Stimulated activated CD4-positive, alpha-beta T cell treated with anti-CD3 and anti-CD28 coated beads, TNF-alpha, amount 100 ng/mL, for 4 hours (primary cell): ENCODE measurements at places on chromosomes 2 and 18.

DNA sequence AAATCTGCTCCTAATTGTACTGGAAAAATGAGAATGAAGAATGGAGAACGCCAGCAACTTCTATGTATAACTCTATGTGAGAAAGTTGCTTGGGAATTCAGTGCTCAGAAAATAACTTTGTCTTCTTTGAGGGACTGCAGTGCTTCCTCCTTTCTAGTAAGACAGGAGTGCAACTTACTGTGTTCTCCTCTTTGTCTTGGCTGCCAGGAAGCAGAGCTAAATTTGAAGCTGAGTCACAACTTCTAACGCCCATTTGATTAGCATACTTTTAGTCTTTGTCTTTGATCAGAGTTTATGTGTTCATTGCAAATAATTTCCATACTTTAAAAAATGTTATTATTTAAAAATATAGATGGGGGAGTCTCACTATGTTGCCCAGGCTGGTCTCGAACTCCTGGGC is 6.6 kb downstream of the ARHGAP25 start:
- DNase-seq: no peak

DNA sequence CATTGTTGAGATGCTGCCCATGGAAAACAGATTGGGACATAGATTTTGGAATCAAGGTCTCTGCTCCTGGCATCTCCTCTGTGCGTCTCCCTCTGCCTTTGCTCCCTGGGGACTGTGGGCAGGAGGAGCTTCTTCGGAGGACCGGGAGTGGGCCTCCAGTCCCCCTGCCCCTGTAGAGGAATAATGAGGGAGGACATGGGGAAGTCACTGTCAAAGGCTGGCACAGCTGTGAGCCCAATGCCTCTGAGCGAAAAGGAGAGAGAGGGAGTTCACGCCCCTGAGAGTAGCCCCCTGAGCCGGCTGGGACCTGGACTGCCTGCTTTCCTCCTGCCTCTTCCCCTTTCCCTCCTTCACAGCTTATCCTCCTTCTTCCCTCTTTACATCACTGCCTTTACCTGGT is 195.0 kb downstream of the LOXHD1 start:
- DNase-seq: no peak

DNA sequence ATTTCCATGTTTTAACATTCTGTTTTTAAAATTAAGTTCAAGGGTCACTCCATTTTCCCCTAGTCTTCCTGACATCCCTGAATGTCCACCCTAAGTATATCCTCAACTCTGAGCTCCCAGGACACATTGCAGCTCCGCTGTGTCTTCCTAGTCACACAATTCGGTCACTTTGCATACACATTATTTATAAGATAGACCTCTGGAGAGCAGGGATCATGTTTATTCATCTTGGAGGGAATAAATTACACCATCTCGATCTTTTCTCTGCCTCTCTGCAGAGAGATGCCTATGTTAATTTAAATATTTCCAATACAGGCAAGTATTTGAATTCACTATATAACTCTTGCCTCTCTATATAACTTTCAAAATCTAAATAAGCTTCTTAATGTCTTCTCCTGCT is 166.2 kb downstream of the SLC39A10 start:
- DNase-seq: no peak

DNA sequence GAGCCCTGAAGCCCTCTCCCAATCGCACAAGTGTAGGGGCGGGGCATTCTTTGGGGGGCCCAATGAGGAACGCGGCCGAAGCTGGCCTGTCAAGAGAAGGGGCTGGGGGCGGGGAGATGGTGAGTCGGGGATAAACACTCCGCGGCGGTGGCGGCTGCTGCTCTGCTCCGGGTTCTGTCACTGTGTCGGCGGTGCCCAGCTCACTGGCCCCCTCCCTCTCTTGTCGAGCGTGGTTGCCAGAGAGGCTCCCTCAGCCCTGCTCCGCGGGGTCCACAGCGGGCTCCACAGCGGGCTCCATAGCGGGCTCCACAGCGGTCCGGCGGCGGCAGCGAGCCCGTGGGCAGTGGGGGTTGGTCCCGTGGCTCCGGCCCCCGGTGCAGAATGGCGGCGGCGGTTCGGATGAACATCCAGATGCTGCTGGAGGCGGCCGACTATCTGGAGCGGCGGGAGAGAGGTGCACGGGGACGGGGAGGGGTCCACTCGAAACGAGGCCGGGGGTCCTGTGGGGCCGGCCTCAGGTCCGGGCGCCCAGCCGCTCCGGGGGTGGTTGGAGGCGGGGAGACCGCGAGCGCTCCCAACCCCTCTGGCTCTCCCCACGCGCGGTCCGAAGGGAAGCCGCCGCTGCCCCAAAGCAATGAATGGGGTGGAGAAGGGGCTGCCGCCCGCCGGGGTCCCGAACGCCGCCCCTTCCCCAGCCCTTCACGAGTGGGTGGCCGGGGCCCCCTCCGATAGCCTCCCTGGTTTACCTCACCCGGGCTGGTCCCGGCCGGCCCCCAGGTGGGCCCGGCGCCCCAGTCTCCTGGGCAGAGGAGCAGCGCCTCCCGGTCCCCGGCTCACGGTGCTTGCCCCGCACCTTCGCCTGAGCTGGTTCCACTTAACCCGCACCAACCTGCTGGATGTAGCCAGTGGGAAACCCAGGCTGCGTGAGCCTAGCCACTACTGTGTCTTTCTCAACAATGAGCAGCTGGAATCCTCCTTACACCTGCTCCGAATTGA is at the start of gene MXD1:
Gene MXD1, plus strand, starts transcription at position 160 of the 996 bp plus-strand sequence. Its CDS starts 222 bp downstream, at position 382.
- peak; percentile 97 for DNase-seq

- no peak for DNase-seq
These were observed 86.9 kb downstream of the RAPGEF4 start for GRCh38 chr2:172822585-172822984.

GRCh38 chr2:180291060-180291459 is 284.0 kb upstream of the CWC22 start:
- no peak for DNase-seq

DNA sequence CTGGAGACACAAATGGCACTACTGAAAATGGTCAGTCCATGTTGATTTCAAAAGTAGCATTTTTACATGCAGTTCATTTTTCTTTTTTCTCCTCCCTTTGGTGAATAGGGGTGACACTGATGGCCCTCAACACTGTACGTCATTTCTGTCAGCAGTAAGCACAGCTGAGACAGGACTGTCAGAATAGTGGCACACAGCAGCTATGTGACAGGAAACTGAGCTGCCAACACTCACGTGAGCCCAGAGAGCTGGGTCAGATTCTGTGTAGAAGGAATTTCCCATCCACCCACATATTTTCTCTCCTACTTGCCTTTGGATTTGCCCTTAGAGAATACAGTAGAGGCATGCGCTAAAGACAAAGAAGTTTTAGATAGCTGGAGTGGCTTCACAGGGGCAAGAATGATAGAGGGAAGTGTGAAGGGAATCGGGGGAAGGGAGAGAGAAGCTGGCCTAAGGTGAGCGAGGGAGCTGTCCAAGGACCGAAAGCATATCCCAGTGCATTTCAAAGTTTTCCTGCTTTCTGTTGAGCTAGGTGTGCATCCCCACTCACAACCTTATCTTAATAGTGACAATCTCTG is 476.6 kb downstream of the CNTNAP5 start:
- no peak for DNase-seq

GRCh38 chr2:78999406-78999805 is 26.1 kb upstream of the REG3G start:
- DNase-seq: no peak

GRCh38 chr2:222213049-222213448 is 85.7 kb downstream of the PAX3 start:
- DNase-seq: no peak

GRCh38 chr2:56338232-56338631 is 154.4 kb downstream of the CCDC85A start:
- no peak for DNase-seq

DNA sequence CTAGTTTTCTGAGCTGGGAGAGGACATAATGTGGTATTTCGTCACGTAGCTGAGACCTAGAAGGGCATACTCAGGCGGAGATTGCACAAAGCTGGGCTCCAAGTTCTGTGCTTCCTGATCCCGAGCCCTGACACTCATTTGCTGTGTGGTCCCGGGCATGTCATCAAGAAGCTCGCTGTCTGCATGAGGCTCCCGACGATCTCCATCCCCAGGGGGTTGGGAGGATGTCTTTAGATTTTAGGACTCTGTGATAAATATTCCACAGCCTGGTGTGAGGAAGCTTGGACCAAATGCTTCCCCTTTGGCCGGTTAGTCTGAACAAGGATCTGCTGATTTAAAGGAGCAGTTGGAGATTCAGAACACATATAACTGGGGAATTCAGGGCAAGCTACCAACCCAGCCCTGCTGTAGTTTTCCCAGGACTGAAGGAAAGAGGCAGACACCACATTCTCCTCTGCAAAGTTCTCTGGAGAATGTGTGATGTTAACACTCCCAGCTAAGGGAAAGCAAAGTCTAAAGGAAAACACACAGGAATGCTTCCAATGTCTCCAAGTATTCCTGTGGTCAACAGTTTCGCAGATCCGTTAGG is 2.3 kb downstream of the KCNE4 start:
- no peak for DNase-seq

- no peak for DNase-seq
These were observed 48.8 kb downstream of the MAPRE2 start for GRCh38 chr18:35089891-35090550.

DNA sequence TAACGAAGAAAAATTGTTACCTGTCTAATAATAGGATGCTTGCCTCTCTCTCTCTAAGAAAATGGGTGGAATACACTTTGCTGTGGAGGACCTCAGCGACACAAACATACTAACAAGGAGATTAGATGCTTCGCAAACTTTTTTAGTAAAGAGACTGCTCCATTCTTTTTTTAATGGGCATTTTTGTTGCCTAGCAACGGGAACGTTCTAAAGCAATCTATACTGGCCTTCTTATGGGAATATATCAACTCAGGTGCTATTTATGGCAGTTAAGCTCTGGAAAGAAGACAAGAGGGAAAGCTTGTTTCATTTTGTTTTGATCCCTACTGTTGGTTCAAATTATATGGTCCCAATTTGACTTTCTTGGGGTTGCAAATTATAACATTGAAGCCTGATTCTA is 86.8 kb upstream of the CBLN2 start:
- DNase-seq: no peak

GRCh38 chr2:204339212-204339715 is 206.0 kb upstream of the PARD3B start:
- DNase-seq: no peak

DNA sequence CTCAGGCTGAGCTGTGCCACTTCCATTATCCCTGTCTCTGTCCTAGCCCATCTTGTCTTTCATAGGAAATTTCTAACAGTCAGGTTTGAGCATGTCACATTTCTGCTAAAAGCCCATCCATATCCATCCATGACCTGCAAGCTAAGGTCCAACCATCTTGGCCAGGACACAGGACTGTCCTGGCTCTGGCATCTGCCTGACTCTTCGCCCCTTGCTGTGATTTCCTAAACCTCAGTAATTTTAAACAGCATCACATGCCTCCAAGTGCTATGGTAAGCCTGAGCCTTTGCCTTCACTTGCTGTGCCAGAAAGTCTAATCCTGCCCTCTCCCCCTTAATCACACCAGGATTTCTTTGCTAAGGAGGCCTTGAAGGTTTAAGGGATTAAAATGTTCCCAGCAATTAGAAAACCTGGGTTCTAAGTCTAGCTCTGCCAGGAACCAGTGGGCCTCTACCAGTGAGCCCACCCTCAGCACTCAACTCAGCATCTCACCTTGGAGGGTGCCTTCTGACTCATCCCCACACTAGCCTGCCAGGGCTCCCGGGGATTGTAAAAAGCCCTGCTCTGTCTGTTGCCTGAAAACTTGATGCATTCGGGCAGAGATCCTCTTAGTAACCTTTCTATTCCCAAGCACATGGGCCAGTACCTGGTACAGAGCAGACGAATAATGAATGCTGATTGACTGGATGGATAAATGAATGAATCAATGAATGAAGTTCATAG is 411.0 kb downstream of the LRATD1 start:
- no peak for DNase-seq

- no peak for DNase-seq
These were observed 17.3 kb downstream of the IGFBP5 start for GRCh38 chr2:216678098-216678465.

GRCh38 chr2:151518802-151519201 is 109.1 kb downstream of the RIF1 start:
- DNase-seq: no peak

DNA sequence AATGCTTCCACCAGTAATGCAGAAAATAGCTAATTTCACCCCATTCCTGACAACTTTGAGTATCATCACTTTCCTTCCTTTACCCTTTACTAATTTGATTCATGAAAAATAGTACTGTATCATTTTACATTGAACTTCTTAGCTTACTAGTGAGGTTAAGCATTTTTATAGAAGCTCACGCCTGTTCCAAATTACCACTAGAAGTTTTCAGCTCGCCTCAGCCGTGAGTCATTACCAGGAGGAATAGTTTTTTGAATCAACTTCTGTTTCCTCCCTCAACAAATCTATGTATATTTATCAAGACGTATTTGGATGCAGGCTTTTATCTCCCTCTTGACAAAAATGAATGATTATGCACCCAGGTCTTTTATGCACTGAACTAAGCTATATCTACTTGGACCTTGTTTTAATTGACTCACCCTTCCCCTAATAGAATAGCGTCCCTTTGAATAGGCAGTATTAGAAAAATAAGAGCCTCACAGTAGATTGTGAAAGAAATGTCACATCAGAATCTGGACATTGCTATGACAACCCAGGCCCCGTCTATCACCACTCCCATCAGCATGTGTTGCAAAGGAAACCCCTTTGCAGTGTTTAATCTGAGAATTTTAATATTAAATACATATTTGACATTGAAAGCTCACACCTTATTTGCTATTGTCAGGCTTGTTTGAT is 207.4 kb upstream of the NRP2 start:
- no peak for DNase-seq

DNA sequence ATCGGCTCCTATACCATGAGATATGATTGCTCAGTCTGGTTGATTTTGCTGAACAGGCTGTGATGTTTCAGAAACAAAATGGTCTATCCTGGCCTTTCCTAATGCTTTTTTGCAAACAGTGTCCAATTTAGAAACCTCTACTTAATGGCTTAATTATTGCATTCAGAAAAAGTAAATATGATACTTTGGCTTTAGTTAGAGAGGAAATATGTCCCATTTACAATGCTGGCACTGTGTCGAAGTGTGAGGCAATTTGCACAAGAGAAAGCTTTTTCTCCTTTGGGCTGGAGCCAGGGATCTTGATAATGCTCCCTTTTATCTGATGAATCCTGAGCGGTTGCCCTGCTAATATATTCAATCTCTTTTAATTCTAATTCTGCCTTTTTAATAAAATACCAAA is 418.9 kb downstream of the EPHA4 start:
- no peak for DNase-seq

DNA sequence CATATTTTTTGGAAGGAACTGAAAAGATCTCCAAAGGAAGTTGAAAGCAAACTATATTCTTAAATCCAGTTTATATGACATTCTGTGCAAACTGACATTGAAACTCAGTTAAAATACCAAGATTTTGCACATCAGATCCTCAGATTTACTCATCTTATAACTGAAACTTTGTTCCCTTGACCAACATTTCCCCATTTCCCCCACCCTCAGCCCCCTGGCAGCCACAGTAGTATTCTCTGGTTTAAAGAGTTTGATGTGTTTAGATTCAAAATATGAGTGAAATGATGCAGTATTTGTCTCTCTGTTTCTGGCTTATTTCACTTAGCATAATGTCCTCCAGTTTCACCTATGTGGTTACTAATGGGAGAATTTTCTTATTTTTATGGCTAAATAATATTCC is 99.2 kb upstream of the ITGA4 start:
- DNase-seq: no peak
